ENCODE measurements at places on chromosomes 1 and 21.

- DNase-seq = no peak
Measured at GRCh38 chr21:41703857-41704501, 62.9 kb downstream of the RIPK4 start.

DNA sequence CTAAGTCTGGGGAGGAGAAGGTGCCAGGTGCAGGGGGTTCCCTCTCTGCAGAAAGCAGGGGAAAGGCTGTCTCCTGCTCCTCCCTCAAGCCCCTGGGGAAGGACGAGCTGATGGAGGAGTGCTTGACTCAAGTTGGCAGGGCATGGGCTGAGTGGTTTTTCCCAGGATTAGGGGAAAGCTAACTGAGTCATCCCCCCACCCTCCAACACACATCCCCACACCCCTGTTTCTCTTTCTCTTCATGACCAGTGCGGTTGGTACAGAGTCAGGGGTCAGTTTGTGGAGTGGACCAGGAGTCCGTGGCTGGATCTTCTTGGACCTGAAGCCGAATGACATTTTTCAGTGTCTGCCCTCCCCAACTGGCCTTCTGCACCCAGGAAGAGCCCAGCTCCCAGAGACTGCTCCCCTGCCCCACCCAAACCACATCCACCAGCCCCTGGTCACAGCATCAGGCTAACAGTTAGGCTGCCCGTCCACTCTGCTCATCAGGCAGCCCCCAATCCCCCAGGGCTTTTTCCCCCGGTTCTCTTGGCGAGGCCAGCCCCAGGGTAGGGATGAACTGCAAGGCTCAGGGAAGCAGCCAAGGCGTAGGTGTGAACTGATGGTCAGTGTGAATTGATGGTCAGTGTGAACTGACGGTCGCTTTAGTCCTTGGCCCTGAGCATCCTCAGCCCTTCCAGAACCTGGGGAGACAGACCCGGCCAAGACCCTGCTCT is 81.0 kb downstream of the PAX7 start:
- DNase-seq = no peak

DNA sequence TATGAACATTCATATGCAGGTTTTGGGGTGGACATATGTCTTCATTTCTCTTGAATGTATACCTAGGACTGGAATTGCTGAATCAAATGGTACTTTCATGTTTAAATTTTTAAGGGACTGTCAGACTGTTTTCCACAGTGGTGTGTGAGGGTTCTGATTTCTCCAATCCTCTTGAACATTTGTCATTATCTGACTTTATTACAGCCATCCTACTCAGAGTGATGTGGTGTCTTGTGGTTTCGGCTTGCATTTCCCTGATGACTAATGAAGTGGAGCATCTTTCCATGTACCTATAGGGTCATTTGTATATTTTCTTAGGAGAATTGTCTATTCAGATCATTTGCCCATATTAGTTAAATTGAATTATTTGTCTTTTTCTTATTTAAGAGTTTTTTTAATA is 35.4 kb upstream of the ZNF281 start:
- no peak for DNase-seq

DNA sequence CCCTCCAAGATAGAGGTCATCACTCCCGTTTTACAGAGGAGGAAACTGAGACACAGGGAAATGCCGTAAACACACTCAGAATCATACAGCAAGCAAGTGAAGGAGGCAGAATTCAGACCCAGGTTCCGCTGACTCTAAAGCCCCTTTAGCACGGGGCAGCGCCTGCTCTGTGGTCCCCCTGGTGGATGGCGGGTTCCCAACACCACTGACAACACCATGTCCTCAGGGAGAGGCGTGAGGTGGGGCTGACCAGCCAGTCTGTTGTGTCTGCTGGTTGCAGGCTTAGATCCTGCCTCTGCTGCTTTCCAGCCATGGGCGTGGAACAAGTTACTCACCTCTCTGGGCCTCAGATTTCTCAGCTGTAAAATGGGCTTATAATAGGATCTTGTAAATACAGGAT is 617.3 kb downstream of the MATN1 start:
- no peak for DNase-seq

DNA sequence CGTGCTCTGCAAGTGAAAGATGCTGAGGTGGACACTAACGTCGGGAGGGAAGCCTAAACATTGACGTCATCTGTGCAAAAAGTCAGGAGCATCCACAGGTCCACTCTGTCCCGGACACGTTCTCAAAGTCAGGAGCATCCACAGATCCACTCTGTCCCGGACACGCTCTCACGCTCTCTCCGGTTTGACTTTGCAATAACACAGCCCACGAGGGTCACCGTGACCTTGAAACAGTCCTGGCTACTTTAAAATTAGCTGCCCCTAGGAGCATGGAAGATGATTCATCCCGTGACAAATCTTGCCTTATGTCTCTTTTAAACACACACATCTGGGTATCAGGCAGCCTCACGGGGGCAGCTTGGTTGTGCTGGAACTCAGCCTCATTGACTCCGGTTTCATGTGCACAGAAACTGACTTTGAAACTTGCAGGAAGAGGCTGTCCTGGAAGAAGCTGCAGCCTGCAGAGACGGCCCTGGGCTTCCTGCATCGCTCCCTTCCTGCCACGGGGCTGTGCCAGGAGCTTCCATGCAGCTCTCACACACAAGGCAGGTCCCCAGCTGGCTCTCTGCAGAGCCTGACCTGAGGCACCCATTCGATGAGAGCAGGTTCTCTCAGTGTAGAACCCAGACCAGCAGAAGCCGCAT is 18.1 kb upstream of the COL18A1 start:
- no peak for DNase-seq

DNA sequence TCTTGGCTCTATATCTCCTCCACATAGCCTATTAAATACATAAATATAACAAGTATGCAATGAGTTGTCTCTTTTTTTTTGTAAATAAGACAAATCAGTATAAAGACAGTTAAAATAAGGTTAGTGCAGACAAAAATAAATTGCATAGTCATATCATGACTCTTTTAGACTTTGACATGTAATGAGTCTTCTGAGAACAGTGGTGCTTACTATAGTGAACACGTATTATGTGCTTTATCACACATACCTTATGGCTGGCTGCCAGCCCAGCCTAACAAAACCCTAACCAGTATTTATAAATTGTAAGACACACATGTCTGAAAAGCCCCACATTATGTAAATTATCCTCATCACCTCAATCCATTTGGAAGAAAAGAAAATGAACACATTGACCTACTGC is 29.1 kb upstream of the F13B start:
- DNase-seq = no peak

GRCh38 chr1:240691909-240692705 is 80.2 kb upstream of the GREM2 start:
- no peak for DNase-seq

- no peak for DNase-seq
Measured at GRCh38 chr21:35401476-35401875, 352.4 kb upstream of the RUNX1 start.

DNA sequence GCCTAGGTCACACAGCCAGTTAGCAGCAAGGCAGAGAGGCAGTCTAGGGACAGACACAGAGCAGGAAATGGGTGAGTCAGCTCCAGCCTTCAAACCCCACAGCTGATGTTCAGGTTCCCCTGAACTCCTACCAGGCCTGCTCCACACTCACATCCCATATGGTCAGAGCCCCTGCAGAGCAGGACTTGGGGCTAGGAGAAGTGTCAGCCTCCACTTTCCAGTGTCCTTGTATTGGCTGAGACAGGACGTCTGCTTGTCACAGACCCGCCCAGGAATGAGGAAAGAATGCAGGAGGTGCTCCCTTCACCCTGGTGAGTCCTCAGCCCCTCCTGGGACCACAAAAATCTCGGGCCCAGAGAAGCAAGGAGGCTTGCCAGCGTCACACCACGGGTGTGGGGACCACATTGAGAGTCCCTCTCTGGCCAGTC is 92.5 kb downstream of the LACTBL1 start:
- DNase-seq = no peak

GRCh38 chr21:35882791-35883240 is 177.5 kb downstream of the SETD4 start:
- DNase-seq = no peak

GRCh38 chr1:216722821-216723220 is 408 bp downstream of the ESRRG start:
- DNase-seq = no peak

- DNase-seq = no peak
Measured at GRCh38 chr1:171346881-171347280, 32.9 kb downstream of the FMO4 start.

- no peak for DNase-seq
Measured at GRCh38 chr1:178682429-178682828, 42.6 kb upstream of the RALGPS2 start.

DNA sequence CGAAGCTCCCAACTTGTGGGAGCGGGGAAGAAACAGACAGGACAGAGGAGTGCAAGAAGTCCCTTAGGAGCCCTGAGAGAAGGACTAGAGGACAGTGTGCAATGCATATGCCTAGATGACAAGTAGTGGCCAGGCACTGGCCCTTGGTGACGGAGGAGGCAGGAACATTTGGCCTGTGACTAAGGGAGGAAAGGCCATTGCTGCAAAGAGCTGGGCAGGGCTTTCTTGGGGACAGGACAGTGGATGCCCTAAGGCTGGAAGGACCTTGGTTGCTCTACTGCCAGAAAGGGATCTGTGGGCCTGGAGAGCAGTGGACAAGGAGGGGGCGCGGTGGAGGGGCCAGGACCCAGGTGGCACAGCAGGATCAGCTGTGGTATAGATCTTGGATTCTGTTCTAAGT is 481.3 kb downstream of the CAMTA1 start:
- DNase-seq = no peak

GRCh38 chr1:35553851-35554250 is 3.4 kb downstream of the KIAA0319L start:
- no peak for DNase-seq

DNA sequence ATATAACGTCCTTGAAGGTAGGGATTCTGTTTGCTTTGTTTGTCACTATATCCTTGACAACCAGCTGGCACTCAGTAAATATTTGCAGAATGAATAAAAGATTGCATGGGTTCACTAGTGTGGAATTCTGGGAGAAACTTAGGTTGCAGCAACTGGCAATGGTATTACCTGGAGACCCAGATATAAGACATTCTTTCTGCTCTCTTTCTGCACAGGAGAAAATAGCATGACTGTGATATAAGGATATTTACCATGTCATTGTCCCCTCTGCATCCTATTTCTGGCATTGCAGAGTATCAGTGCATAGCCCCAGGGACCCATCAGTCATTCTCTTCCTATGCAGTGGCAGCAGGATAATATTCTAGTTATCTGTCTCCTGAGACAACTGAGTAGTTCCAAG is 308.9 kb upstream of the LRRC7 start:
- DNase-seq = no peak

DNA sequence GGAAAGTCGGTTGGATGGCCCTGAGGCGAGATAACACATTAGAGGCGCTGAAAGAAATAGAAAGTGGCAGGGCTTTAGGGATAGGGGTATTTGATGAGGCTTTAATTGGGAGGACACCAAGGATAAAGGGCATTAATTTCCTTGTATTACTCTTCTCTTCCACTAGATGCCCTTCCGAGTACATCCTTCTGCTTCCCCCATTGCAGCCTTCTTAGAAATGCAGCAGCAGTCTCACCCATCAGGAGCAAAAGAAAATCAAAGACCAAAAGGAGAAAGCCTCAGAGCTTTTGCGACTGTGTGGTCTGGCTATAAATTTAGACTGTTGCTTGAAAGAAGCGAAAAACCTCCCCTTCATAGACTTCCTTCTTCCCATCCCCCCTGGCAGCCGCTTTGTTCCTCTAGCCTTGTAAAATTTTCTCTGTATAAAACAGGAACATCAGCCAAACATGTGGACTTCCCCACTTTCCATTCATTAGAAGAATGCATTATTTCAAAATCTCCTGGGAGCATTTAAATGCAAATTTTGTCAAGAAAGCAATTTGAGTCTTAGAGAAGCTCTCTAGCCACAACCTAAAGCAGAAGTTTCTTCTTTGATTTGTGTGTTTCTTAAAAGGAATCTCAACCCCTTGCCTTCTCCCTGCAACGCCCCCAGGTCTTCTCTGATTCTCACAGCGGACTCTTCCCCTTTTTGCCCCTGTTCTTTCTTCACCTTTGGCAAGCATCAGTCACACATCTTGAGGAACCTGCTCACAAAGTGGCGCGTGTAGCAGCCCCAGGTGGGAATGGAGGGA is 76.6 kb downstream of the NDUFS5 start:
- no peak for DNase-seq

DNA sequence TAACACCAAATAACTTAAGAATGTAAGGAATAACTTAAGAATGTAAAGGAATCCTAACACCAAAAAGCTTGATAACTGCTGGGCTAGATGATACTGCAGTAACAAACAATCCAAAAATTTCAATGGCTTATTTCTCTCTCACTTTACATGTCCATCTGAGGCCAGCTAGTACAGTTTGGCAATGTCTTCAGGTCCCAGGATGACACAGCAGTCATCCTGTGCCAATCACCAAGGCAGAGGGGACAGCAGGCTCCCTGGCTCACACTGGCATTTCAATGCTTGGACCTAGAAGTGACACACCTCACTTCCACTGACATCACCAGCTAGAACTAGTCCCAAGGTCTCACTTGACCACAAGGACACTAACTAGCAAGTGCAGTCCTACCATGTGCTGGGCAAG is 15.3 kb downstream of the DNAJC11 start:
- DNase-seq = no peak

DNA sequence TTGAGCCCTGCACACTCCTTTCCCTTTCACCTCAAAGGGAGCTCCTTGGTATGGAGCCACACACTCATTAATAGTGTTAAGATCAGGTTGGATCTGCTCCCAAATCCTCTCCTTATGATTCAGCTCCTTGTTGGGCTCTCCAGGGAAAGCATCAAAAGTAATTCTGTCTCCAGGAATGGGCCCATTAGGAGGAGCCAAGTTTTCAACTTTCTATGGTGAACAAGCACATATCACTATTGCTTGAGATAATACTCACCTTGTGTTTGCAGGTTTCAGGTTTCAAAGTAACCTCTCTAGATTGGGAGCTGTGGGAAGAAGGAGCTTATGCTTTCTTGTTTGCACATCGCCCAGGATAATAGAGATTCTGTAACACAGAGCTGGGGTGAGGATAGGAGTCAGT is 164.8 kb downstream of the TNFSF18 start:
- DNase-seq = no peak

GRCh38 chr21:42276076-42276475 is 39.1 kb downstream of the TFF3 start:
- DNase-seq = no peak

DNA sequence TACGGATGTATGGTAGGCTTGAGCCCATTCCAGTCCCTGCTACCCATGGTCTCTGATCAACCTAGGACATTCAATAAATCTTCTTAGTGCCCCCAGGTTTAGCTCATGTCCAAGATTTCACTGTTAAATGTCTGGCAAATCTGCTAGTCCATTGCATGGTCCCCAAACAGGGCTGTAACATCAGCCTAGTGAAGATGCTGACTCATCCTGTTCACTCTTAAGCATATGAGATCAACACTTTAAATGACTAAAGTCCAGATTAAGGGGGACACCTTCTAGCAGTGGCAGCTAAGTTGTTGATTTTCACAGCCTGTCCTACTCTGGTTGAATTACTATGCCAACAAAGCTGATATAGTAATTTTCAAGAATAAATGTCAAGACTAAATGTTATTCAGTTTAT is 46.5 kb upstream of the NUF2 start:
- no peak for DNase-seq
